ENCODE measurements at places on chromosomes 11 and 22.

GRCh38 chr11:119332111-119332765 lies 2.1 kb upstream of the RNF26 start:
- no peak for ATAC-seq

- no peak for ATAC-seq
These were observed 20.1 kb downstream of the ADA2 start for GRCh38 chr22:17199003-17199731.

GRCh38 chr11:105933695-105934094 lies 88.3 kb downstream of the MSANTD4 start:
- ATAC-seq = no peak

GRCh38 chr22:30538280-30538679 lies 8.3 kb downstream of the SEC14L6 start:
- ATAC-seq = no peak

DNA sequence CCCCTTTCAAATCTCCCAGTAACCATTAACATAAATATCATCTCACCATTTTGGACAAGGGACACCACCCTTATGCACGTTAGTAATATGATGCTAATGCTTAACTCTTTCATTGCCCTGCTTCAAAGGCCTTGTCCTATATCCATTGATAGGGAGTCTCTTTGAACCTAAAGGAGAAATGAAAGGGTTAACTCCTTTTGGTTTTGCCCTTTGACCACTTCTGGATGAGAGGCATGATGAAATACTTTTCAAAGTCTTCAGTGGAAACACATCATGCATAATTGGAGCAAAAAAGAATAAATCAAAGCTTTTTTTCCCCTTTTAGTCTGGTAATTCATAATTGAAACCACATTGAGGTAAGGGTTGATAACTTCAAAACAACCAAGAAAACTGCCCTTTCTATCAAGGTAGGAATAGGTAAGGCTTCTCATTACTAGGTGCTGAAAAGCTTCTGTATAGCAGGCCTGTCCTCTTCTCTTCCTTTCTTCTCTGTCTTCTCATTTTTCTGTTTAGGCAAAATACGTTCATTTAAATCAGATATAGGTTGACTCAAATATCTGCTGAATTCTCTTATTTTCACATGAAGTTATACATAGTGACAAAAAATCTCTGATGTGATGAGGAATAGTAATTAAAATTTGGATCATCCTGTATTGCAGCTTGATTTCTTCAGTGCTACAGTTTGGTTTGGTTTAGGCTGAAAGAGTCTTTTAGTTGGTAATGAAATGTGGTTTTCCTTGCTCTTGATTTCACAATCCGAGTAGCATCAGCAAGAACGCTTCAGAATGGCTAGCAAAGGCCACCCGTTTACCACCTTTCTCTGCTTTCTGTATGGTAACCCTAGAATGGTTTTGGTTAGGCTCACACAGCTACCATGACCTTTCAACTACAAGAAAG lies 94.8 kb downstream of the EXT2 start:
- no peak for ATAC-seq
